Myocyte (in vitro differentiated cells): ENCODE measurements at places on chromosomes 7 and 10.

DNA sequence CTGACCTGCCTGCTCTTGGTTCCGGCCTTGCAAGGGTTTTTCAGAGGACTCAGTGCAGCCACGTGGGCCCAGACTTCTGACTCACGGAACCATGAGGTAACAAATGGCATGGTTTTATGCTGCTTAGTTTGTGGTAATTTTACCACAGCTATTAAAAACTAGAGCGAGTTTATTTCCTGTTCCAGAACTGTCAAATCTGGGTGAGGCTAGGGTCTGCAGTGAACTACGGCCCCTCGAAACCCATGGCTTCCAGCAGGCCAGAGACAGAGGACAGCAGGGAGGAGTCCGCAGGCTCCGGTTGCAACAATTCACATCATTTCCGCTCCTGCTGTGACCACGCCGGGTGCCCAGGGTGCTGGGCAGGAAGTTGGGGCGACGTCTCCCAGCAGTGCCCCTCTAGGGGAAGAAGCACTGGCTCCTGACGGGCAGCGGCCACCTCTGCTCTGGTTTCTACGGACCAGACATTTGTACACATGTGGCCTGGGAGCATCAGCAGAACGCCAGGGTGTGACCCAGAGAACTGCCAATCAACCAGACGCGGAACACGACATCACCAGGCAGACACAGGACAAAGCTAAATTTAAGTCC, 74.8 kb downstream of the ADARB2 start:
- DNase-seq, result no peak

GRCh38 chr7:476736-477360, 42.8 kb downstream of the PDGFA start:
- DNase-seq, result no peak

DNA sequence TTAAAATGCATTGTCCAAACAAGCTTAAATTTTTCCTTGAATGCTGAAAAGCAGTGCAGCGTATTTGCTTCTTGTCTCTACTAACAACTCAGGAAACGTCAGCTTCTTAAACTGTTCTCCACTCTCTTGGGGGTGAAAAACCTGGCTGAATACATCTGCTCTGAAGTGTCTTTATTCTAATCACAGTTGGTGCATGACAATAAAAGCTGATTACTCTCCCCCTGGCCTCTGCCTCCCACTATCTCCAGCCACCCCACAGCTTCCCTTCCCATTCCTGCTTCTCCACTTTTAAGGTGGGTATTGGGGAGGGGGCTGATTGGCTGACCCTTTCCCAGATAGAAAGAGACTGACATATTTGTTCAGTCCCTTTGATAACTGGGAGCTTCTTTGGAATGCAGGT, 456.0 kb downstream of the SORCS1 start:
- no peak for DNase-seq

- DNase-seq, result peak; percentile 72
Measured at GRCh38 chr10:77494327-77494726, 143.3 kb downstream of the KCNMA1 start.
